ENCODE measurements at places on chromosomes 7 and 10. TPM values are rescaled to one million over a fixed set of nuclear protein-coding genes. Genes with fewer than 3 reads are reported as not detected.

- peak overlapping the region; percentile 23 for H3K4me3 ChIP-seq
- H3K27ac ChIP-seq = no peak overlapping the region
- DNase-seq = no peak
These were observed 1.3 kb downstream of the SP8 start for GRCh38 chr7:20785157-20786048.

DNA sequence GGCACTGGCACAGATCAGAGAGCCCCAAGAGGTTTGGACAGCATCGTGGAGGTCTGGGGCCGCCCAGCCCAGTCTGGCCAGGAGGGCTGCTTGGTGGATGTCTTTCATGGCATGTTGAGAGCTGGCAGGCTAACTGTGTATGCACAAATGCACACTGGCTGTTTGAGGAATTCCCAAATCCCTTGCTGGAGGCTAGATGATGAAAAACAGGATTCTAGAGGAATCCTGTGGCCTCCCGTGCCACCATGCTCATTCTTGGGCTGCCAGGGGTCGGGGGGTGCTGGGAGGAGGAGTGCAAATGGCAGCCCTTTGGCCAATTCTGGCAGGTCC, 26.5 kb downstream of the LEP start:
- H3K27me3 ChIP-seq = peaks cover 46% of the 10 kb centered on the region
- H3K4me1 ChIP-seq = peaks cover 12% of the 10 kb centered on the region
- no peaks in the 10 kb centered on the region for H3K36me3 ChIP-seq
- no peak for DNase-seq

DNA sequence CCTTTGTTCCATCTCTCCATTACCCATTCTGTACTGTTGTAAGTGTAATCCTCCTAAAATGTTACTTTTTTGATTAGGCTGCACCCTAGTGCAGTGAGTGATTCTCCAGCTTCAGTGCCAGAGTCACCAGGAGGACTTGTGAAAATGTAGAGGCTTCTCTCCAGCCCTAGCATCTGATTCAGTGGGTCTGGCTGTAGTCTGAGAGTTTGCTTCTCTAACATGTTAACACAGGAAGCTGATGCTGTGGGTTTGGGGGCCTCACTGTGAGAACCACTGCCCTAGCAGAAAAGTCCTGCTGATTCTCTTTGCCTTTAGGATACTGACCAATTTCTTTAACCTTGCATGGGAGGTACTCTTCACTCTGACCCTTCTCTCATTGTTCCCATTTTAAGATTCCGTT, 24.4 kb downstream of the CSGALNACT2 start:
- no peaks in the 10 kb centered on the region for H3K27me3 ChIP-seq
- DNase-seq = no peak

DNA sequence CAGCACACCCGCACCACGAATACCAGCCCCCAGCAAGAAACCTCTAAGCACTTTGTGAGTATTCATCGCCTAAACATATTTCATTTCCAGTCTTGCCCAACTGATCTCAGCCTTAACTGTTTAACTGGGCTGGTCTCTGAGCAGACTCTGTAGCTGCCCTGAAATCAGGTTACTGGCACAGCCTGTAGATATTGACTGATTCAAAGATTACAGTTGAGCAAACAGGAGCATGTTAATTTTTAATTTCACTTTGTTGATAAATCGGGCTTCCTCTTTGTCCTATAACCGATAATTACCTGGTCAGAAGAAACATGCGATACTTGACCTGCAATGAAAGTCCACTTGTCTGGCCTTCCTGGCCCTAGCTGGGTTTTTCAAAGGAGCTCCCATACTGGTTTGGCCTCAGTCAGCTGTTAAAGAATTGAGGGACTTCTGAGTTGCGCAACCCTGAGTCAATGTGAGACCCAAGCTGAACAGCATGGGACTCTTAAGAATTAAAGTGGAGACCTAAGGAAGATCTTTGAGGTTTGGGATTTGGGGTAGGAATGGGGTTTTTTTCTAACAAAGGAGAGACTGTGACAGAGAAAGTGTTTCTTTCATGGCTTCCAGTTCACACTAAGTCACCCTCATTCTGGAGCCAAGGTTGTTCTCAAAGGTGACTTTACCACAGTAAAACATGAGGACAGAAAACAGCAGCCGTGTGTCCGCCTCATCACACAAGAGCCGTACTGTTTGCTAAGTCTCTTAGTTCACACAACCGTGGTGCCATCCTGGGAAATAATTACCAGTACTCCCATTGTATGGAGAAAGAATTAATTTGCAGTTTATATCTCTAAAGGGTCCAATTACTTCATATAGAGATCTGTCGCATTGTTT, 75.9 kb downstream of the PPP1R3C start:
- no peaks in the 10 kb centered on the region for H3K36me3 ChIP-seq
- H3K27me3 ChIP-seq = no peaks in the 10 kb centered on the region
- no peak overlapping the region for H3K27ac ChIP-seq
- H3K4me3 ChIP-seq = no peak overlapping the region

- H3K27me3 ChIP-seq = no peaks in the 10 kb centered on the region
- H3K36me3 ChIP-seq = no peaks in the 10 kb centered on the region
- no peak overlapping the region for H3K4me3 ChIP-seq
- peak; percentile 28 for DNase-seq
- peaks cover 2% of the 10 kb centered on the region for H3K4me1 ChIP-seq
These were observed 85.5 kb upstream of the PDE1C start for GRCh38 chr7:32155712-32156111.

DNA sequence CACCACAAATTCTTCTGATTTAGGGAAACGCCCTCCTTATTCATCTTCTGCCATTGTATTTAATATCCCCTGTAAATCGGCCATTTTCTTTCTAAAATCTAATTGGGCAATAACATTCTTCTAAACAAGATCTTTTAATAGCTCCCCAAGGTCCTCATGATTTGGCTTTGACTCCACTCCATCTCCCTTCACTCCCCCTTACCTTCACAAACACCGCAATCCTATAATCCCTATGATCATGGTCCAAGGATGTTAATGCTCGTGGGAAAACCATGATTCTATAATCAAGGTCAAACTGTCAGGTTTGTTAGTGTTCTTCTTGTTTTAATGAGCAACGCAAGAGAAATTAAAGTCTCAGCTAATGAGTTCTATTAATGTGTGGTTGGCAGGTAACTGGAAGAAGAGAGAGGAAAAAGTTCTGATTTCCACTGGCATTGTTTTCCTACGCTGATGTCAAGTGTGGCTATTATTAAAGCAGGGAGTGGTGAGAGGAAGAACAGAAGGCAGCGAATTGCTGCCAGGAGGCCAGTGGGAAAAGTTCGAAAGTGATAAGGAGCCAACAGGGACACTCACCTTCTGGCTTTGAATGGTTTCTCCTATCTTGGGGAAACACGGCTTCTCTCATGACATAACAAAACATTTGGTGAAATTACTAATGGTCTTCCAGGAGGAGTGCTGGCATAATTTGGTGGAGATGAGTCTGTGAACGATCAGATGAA, 28.1 kb downstream of the LRRC72 start:
- no peak overlapping the region for H3K4me3 ChIP-seq
- no peak for DNase-seq
- no peak overlapping the region for H3K27ac ChIP-seq
- H3K4me1 ChIP-seq = no peaks in the 10 kb centered on the region
- H3K27me3 ChIP-seq = peaks cover 2% of the 10 kb centered on the region

DNA sequence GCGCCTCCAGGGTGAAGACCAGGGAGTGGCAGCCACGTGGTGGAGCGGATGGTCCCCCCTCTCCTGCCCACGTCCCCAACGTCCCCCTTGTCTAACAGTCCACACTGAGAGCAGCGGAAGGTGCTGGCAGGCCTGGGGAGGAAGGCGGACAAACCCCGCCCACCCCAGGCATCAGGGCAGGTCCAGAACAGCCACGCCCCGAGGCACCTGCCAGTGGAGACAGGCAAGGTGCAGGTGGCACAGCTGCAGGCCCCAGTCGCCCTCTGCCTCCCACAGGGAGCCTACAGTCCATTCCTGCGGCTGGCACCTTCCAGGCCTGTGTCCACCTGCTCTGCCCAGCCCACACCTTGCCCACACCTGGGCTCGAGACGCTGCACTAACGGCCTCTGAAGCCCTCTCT, 24.9 kb downstream of the CYP2W1 start:
- H3K36me3 ChIP-seq = peaks cover 25% of the 10 kb centered on the region
- H3K27me3 ChIP-seq = no peaks in the 10 kb centered on the region
- DNase-seq = no peak
- no peak overlapping the region for H3K27ac ChIP-seq

DNA sequence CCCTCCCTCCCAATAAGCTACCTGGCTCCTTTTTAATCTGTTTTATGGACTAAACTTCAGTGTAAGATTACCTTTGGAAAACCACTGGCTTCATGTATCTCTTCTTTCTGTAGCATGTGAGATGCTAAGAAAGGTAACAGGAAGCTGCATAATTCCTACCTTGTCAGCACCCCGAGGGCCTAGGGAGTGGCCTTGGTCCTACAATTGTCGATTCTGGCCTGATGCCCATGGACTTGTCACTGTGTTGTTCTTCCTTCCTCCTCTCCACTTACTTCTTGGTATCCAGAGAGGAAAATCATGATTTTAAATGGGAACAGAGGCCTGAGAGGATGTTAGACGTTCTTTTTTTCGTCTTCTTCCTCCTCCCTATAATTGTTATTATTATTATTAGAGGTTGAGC, 42.9 kb upstream of the PDZD8 start:
- no peak for DNase-seq
- no peaks in the 10 kb centered on the region for H3K4me1 ChIP-seq
- no peaks in the 10 kb centered on the region for H3K27me3 ChIP-seq
- no peak overlapping the region for H3K4me3 ChIP-seq
- H3K36me3 ChIP-seq = no peaks in the 10 kb centered on the region
- no peak overlapping the region for H3K27ac ChIP-seq

- peaks cover 4% of the 10 kb centered on the region for H3K36me3 ChIP-seq
- no peaks in the 10 kb centered on the region for H3K27me3 ChIP-seq
- H3K27ac ChIP-seq = no peak overlapping the region
- H3K4me1 ChIP-seq = peaks cover 7% of the 10 kb centered on the region
- H3K4me3 ChIP-seq = no peak overlapping the region
These were observed 8.7 kb downstream of the STARD3NL start for GRCh38 chr7:38186593-38187314.

DNA sequence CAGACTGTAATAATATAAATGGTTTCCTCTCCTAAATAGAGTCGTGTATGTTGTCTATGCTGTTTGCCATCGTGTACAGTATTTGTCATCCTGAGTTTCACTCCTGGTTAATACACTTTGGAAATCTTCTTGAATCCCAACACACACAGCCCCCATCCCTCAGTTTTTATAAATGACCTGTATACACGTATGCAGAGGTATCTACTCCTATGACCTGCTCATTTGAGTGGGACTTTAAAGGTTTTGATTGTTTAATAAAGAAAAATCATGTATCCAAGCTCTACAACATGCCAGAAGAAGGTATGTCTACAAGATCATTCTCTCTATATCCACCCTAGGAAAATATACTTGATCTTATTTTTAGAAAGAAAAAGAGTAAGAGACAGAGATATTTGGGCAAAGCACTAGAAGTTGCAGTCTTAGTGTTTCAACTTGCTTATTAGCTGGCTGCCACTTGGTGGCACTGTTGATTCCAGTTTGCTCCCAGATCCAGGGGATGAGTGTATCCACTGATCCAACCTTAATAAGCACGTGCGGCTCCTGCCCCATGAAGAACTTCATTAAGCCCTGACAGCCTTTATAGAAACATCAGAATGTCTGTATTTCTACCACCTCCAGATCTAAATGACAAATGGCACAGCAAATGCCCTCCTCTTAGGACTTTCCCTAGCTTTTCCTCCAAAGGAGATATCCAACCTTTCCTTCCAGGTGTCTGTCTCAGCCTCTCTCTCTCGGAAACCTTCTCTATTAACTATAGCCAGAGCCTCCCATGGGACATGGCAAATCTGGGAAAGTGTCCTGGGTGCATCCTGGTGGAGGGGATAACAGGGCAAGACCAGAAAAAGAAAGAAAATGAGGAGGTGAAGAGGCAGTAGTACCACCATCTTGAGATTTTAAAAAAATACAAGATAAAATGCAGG, 181.6 kb upstream of the NEBL start:
- no peaks in the 10 kb centered on the region for H3K4me1 ChIP-seq
- H3K27ac ChIP-seq = no peak overlapping the region

GRCh38 chr7:29929018-29929807, 60.4 kb downstream of the SCRN1 start:
- no peaks in the 10 kb centered on the region for H3K27me3 ChIP-seq
- H3K36me3 ChIP-seq = peaks cover 35% of the 10 kb centered on the region
- H3K4me3 ChIP-seq = no peak overlapping the region

GRCh38 chr7:69620063-69620462, 21.8 kb downstream of the AUTS2 start:
- H3K4me1 ChIP-seq = no peaks in the 10 kb centered on the region
- no peaks in the 10 kb centered on the region for H3K27me3 ChIP-seq
- no peak for DNase-seq
- H3K27ac ChIP-seq = no peak overlapping the region
- H3K4me3 ChIP-seq = no peak overlapping the region
- H3K36me3 ChIP-seq = no peaks in the 10 kb centered on the region

DNA sequence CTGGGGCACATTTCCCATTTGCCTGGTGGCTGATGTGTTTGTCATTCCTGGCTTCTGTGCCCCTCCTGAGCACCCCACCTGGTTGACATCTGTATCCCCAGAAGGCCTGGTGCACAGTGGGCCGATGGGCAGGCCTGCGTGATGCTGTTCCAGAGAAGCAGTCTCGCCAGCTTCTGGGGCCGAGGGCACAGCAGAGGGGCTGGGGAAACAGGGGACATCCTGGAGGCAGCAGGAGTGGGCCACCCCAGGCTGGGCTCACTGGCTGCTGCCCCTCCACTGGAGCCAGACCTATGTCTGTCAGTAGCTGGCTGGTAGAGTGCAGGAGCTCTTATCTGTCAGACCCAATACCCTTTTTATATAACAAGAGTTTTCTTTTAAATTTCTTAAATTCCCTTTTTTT, 896 bp upstream of the MYL7 start:
- no peak overlapping the region for H3K4me3 ChIP-seq
- H3K36me3 ChIP-seq = no peaks in the 10 kb centered on the region
- no peak for DNase-seq
- H3K27me3 ChIP-seq = peaks cover 33% of the 10 kb centered on the region
- H3K4me1 ChIP-seq = peaks cover 3% of the 10 kb centered on the region
- H3K27ac ChIP-seq = no peak overlapping the region

DNA sequence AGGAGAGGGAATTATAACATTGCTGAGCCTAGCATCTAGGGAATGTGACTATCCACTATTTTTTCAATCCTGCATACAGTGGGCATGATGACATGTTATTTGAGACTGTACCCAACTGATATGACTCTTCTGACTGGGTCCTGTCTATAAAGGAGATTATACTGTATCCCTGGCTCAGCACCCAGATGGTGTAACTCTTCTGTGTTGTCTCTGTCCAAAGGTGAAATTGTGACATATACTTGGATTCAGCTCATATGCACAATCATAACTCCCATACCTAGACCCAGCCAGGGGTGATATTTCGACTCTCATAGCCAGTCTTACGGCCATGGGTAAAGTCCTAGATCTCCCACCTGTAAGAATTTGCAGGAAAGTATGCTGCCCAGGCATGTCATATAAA, 59.3 kb downstream of the ZNF736 start:
- H3K27me3 ChIP-seq = no peaks in the 10 kb centered on the region
- no peak for DNase-seq
- H3K4me3 ChIP-seq = no peak overlapping the region

The NPY4R2 gene
- 0.26 TPM for polyA plus RNA-seq

The MPP7 gene
- polyA plus RNA-seq = 0.39 TPM

The RNLS gene
- 4.5 TPM for polyA plus RNA-seq

The LRRC4 gene
- polyA plus RNA-seq = 0.55 TPM

The H2AZ2 gene
- polyA plus RNA-seq = 156 TPM

The GRM8 gene
- polyA plus RNA-seq = not detected

The SLC12A9 gene
- 17.7 TPM for polyA plus RNA-seq

The PDE1C gene
- 10.9 TPM for polyA plus RNA-seq

The COL13A1 gene
- 31.3 TPM for polyA plus RNA-seq

The GRID2IP gene
- not detected for polyA plus RNA-seq

The UCN3 gene
- not detected for polyA plus RNA-seq

Data from IMR-90 (cell line).